ENCODE measurements at places on chromosomes 7 and 10.
A peak's percentile ranks its signal among the peaks of the same experiment; 100 is the strongest.

DNA sequence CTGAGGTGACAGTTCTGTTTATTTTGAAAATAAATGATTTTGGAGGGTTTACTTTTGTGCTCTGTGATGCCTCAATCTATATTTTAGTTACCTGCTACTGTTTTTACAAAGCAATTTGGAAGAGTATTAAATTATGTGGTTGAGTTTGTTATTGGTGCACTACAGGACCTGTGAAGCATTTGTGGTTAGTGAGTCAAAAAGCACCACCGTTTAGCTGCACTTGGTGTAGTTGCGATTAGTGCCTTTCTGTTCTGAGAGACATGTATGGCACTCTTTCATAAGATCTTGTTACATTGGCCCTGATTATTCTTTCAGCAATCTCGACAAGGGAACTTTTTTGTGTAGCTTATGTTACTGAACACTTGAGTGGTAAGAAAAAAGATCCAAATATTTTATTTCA is 132.2 kb downstream of the BBS9 start:
- no peak for DNase-seq

GRCh38 chr7:95327356-95327755 is 3.0 kb upstream of the PON1 start:
- no peak for DNase-seq

DNA sequence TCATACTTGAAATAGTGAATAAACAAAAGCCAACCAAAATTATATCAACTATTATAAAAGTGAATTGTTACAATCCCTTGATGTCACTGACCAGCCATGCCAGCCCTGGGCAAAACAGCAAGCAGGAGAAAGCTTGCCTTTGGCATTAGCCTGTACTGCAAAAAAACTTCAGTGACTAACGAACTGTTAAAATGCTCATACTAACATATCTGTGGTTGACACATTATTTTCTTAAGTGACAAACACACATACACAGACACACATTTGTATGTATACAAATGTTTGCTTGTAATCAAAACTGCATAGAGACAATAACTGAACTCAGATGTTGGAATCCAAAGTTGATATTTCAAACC is 29.5 kb downstream of the CHCHD3 start:
- DNase-seq: no peak

- DNase-seq: no peak
Measured at GRCh38 chr10:97849103-97849686, 448 bp upstream of the GOLGA7B start.

- no peak for DNase-seq
Measured at GRCh38 chr10:14770927-14771326, 3.8 kb downstream of the FAM107B start.

DNA sequence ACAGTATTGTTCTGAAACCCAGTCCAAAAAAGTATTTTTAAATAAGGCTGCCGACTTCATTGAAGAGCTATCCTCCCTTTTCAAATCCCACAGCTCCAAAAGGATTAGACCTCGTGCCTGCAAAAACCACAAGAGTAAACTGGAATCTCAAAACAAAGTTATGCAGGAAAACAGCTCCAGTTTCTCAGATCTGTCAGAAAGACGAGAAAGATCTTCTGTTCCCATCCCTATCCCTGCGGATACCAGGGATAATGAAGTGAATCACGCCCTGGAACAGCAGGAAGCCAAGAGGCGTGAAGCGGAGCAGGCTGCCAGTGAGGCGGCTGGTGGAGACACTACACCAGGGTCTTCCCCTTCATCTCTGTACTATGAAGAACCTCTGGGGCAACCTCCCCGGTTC is 12.6 kb downstream of the MYPN start:
- DNase-seq: no peak

GRCh38 chr7:23213755-23214154 is 31.9 kb downstream of the NUP42 start:
- no peak for DNase-seq

- DNase-seq: no peak
Measured at GRCh38 chr7:114302858-114303257, 111.8 kb upstream of the FOXP2 start.

DNA sequence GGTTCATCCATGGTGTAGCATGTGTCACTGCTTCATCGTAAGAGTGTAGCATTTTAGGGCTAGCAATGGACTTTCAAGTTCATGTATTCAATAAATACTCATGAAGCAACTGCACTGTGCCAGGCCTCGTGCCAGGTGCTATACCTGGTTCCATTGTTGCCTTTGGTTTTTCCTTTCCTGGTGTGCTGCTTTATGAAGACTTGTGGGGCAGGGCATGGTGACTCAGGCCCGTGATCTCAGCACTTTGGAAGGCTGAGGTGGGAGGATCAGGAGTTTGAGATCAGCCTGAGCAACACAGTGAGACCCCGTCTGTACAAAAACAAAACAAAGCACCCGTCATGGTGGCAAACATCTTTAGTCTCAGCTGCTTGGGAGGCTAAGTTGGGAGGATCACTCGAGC is 2.2 kb upstream of the CPA4 start:
- no peak for DNase-seq

DNA sequence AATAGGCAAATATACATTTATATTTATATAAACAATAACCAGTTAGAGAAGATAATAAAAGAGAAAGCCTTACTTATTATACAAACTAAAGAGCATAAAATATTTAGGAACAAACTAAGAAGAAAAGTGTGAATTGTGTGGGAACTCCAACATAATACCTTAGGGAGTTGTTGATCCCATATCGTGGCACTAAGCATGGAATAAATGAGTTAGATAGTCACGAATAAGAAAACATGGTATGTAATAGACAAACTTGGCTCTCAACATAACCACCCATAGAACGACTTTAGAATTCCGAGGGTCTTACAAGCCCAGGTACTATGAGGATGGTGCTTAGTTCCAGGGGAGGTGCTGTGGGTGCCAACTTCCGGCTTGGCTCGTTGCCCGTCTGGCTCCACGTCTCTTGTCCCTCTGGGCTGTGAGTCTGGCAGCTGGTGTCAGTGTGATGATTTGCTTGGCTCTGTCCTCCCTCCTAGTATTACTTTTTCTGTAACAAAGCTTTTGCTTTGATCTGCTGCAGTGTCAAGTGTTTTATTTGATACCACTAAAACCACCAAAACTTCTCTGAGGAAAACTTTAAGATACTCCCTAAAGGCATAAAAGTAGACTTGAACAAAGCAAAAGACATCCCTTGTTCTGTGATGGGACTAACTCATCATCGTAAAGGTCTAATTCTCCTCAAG is 9.5 kb upstream of the RBM20 start:
- DNase-seq: no peak

DNA sequence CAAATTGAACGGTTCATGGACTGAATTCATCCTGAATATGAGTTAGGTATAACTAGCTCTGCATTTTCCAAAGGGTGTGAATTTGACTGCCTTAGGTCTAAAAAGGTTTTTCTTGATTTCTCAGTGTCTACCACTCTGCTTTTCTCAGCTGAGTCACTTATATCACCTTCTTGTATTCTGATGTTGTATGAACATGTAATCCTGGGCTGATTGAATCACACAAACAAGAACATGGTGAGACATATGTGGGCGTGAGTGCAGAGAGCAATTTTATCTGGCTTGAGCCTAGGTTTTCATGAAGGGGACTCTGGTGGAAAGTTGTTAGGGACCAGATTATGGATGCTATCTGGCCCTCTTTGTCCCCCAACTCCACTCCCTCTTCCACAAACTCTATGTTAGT is 239.8 kb downstream of the SUGCT start:
- DNase-seq: no peak

- DNase-seq: no peak
Measured at GRCh38 chr10:95500649-95501048, 60.5 kb downstream of the SORBS1 start.

DNA sequence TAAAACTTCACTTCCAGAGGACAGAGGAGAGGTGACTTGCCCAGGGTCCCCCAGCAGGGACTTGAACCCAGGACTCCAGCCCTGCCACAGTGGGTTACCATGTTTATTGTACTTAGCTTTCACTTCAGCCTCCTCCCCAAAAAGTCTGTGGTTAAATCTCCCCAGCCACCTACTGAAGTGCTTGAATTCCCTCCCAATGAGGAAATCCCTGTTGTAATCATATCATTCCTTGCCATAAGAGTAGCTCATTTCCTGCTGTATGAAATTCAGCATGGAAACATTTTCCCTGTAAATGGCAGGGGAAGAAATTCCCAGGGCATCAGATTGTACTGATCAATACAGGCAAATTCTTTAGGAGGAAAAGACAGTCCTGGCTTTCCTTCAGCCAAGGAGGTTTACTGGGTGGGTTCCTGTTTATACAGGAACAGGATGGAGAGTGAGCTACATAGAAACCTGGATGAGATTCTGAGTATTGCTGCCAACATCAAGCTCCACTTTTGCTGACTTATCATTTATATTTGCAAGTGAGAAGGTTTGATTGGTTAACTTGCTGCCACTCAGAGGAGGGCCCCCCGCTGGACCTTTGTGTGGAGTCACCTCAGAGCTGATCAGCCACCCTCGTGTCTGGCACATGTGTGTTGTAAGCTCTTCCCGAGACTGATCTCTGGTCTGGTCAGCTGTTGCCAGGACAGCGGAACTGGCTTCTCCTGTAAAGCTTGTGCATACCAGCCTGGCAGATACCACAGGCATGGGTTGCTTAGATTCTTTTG is 16.4 kb upstream of the PDZD8 start:
- no peak for DNase-seq

GRCh38 chr10:15661574-15661973 is 58.1 kb downstream of the ITGA8 start:
- no peak for DNase-seq

GRCh38 chr7:80480566-80480965 is 31.3 kb downstream of the GNAT3 start:
- no peak for DNase-seq

GRCh38 chr7:17593819-17594419 is 295.5 kb downstream of the AHR start:
- peak; percentile 44 for DNase-seq

DNA sequence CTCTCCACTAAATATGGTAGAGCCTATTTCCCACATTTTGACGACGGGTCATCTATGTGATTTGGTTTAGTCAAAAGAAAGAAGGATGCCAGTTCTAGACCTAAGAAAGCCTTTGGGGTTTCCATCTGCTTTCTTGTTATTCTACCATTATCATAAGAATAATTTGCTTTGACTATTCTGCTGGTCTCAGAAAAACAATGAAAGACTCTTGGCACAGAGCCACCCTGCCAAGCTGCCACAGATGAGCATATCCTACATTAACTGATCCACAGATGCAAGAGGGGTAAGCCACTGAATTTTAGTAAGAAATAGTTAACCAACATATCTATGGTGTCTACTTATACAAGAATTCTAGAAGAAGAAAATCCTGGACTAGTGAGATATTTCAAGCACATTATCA is 158.6 kb upstream of the MAGI2 start:
- DNase-seq: no peak

- no peak for DNase-seq
Measured at GRCh38 chr10:7846591-7846990, 28.3 kb downstream of the TAF3 start.

DNA sequence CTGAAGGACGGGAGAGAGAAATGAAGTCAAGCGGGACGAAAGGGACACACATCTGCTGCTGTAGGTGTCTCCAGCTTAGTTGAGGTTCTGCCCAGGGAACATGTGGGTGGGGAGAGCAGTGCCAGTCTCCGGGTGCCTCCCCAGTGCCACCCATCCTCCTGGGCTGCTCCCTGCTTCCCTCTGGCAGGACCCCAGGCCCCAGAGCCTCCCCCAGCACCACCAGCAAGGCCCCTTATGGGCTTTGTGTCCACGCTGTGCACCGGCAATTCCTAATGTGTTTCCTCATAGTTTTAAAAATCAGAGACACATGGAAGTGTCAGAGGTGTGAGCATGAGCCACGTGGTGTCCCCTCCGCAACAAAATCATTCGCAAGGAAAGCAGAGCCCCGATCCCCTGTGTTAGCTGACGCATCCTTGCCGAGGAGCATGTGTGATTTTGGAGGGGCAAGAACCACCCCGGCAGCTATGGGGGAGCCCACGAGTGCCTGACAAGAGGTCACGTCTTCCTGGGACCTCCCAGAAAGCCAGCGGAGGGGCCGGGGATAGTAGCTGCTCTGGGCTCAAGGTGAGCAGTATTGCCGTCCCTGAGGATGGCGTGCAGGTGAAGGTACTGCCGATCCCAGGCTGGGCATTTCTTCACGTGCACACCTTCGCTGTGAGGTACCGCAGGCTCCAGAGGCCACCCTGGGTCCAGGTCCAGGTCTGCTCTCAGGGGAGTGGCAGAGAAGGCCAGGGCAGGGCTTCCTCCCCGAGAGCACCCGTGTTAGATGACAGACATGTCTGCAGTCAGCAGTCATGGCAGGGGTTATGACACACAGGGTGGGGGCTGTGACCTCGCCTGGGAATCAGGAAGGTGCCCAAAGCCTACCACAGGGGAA is 448.2 kb upstream of the FOXK1 start:
- DNase-seq: no peak

- no peak for DNase-seq
Measured at GRCh38 chr10:100510533-100511308, 8.9 kb downstream of the SEC31B start.

GRCh38 chr10:75187961-75188426 is 22.6 kb upstream of the VDAC2 start:
- no peak for DNase-seq

GRCh38 chr7:128005117-128005516 is 26.1 kb downstream of the LRRC4 start:
- DNase-seq: no peak

Measured in BJ (cell line).